Fibroblast of mammary gland (primary cell): ENCODE measurements at places on chromosomes 13 and 19.

DNA sequence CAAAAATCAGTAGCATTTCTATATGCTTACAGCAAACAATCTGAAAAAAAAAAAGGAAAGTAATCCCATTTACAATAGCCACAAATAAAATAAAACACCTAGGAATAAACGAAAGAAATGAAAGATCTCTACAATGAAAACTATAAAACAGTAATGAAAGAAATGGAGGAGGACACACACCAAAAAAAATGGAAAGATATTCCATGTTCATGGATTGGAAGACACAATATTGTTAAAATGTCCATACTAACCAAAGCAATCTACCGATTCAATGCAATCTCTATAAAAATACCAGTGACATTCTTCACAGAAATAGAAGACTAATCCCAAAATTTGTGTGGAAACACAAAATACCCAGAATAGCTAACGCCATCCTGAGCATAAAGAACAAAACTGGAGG, 4.7 kb downstream of the FCGBP start:
- DNase-seq = no peak

- peak; percentile 91 for DNase-seq
Measured at GRCh38 chr13:97946951-97947588, 6.4 kb upstream of the IPO5 start.

GRCh38 chr19:36528194-36528920, at the start of gene ZNF260:
Gene ZNF260 (minus strand): TSS chr19:36528271. CDS start chr19:36515238, 13,033 bp downstream.
- peak; percentile 98 for DNase-seq

GRCh38 chr19:49631014-49631588, 8.8 kb downstream of the RRAS start:
- DNase-seq = no peak

GRCh38 chr19:54478677-54479266, 5.7 kb upstream of the CDC42EP5 start:
- DNase-seq = peak; percentile 60

- no peak for DNase-seq
Measured at GRCh38 chr13:53343361-53343744, 314.7 kb downstream of the OLFM4 start.

GRCh38 chr19:35328851-35329285, at the start of gene CD22:
Gene CD22 (plus strand): TSS chr19:35329187. CDS start chr19:35332041, 2,854 bp downstream.
- DNase-seq = no peak

GRCh38 chr19:45049073-45049736, 10.4 kb downstream of the CLASRP start:
- DNase-seq = no peak

DNA sequence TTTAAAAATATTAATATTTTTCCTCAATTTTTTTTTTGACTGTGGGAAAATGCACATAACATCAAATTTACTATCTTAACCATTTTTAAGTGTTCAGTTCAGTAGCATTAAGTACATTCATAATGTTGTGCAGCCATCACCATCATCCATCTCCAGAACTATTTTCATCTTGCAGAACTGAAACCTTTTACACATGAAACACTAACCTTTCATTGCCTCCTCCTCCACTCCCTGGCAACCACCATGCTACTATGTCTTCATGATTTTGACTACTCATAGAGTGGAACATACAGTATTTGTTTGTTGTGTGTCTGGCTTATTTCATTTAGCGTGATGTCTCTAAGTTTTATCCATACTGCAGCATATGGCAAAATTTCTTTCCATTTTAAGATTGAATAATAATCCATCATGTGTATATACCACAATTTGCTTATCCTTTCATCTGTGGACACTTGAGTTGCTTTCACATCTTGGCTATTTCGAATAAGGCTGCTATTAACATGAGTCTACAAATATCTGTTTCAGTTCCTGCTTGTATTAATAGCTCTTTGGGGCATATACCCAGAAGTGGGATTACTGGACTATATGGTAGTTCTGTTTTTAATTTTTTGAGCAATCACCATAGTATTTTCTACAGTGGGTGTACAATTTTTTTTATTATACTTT, 376.4 kb downstream of the MTUS2 start:
- no peak for DNase-seq

- DNase-seq = no peak
Measured at GRCh38 chr13:82766732-82767321, 1115.4 kb downstream of the SLITRK1 start.

DNA sequence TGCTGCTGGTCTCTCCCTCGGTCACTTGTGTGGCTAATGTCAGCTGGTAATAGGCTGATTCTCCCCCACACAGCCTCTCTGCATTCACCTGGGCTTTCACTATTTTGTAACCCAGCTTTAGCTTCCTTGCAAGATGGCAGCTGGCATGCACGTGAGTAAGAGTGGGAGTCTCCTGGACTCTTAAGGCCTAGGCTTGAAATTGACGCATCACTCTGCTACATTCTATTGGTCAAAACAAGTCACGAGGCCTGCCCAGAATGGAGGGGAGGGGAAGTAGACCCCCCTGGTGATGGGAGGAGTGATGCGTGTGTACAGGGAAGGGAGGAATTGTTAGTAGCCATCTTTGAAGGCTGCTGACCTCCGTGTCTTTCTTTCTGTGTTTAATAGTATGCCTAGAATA, 24.9 kb upstream of the PNMA8B start:
- no peak for DNase-seq

DNA sequence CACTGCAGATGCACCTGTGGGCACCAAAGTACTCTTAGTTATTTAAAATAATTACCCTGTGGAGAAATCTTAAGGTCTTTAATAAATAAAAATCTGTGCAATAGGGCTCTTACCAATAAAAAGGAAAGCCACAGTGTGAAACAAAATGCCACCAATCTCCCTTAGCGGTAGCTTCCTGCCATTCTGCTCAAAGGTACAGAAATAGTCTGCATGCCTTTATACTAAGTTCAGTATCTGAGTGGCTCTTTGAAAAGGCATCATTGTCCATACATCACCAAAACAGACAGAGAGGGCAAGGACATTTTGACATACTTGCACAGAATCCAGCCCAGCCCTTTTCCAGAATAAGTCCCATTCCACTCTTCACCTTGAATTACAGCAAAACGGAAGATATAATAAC, 161.0 kb downstream of the KLF12 start:
- DNase-seq = no peak

DNA sequence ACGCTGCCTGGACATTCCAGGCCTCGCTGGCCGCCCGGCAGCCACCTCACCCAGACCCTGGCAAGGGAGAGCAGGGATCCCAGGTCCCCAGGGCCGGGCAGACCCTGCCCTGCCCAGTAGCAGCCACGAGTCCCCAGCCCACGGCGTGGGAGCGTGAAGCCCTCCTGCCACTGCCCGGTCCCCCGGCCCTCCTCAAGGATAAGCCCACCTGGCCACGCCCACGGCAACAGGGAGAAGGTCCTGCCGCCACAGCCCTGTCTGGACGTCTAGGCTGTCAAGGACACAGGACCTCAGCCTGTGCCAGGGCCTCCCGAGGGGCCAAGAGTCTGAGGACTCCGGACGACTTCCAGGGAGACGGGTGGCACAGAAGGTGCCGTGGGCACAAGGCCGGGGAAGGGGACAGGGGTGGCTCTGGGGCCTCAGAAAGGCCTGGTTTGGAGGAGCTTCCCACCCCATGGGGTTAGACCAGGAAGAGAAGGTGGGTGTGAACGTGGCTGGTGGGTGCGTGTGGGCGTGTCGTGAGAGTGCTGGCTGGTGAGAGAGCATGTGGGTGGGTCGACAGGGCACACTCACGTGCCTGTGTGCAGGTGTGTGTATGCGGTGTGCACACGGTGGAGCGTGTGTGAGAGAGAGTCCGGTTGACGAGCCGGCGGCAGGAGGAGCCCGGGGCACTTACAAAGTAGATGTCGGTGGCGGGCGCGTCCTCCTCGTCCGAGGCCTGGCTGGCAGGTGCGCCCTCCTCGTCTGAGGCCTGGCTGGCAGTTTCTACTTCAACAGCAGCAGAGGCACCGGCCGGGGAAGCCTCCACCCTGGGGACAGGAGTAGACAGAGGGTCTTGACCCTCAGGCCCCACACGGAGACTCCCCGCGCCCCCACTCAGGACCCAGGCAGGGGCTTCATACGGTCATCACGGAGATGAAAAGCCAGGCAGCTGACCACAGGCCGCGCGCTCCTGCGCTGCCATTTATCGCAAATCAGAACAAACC, 11.9 kb upstream of the CACTIN start:
- DNase-seq = no peak

- no peak for DNase-seq
Measured at GRCh38 chr19:51295382-51296126, 15.9 kb upstream of the IGLON5 start.

GRCh38 chr13:111876506-111876905, 190.4 kb upstream of the SOX1 start:
- DNase-seq = no peak

- DNase-seq = no peak
Measured at GRCh38 chr13:108621462-108621861, 7.9 kb upstream of the MYO16 start.

GRCh38 chr13:101035119-101035620, 360.6 kb upstream of the TMTC4 start:
- DNase-seq = no peak

GRCh38 chr13:74006666-74007065, 127.5 kb downstream of the KLF12 start:
- DNase-seq = no peak
